ENCODE measurements at places on chromosomes 2 and 18.

DNA sequence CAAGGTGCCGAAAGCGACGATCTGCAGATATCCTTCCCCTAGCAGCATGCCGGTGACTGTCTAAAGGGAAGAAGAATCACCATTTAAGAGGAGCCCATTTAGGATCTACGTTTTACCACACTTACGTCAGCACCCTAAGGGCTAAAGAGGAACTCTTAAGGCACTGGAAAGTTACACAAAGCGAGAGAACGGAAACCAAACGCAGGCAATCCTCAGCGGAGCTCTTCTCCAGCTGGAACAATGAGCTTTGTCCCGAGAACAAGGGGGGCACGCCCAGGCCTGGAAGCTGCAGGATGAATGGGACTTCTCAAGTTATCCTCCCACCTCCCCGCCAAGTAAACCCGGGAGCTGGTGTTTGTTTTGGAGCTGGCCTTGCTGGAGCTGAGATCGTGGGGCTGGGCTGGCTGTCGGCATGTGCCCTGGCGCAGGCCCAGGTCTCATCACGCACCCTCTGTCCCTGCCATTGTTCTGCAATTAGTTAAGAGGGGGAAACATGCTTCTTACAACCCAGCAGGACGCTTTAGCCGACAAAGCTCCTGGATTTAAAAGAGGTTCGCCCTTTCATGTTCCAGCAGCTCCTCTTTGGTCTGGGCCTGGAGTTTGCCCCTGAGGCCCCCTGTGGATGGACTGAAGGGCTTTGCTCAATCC, 36.4 kb downstream of the PXDN start:
- no peak for DNase-seq

DNA sequence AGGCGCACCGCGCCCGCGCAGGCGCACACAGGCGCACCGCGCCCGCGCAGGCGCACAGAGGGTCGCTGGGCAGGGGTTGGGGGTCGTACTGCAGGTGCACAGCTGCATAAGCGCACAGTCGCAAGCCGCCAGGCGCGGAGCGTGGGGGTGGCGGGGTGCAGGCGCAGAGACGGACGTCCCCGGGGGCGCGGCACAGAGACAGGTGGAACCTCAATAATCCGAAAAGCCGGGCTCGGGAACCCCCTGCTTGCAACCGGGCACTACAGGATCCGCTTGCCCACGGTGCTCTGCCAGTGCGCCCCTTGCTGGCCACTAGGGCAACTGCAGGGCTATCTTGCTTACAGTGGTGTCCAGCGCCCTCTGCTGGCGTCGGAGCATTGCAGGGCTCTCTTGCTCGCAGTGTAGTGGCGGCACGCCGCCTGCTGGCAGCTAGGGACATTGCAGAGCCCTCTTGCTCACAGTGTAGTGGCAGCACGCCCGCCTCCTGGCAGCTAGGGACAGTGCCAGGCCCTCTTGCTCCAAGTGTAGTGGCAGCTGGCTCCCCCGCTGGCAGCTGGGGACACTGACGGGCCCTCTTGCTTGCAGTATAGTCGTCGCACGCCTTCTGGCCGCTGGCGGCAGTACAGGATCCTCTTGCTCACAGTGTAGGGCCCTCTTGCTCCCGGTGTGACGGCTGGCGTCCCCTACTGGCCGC, 34.9 kb downstream of the FAM110C start:
- no peak for DNase-seq

DNA sequence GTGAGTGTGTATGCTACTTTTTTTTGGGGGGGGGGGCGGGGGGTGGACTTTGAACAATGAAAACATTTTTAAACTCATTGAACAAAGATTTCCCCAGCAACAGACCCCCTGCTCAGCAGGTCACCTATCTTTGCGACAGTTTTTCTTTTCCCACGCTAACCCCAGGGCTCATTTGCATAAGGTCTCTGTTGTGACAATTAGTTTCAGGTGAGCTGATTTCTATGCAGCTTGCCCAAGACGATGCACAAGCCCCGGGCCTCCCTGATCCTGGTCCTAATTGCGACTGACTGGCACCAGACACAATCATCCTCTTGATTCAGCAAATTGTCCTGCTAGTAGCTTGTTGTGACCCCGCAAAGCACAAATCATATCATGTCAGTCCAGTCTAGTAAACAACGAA, 40.3 kb downstream of the ZEB2 start:
- no peak for DNase-seq

DNA sequence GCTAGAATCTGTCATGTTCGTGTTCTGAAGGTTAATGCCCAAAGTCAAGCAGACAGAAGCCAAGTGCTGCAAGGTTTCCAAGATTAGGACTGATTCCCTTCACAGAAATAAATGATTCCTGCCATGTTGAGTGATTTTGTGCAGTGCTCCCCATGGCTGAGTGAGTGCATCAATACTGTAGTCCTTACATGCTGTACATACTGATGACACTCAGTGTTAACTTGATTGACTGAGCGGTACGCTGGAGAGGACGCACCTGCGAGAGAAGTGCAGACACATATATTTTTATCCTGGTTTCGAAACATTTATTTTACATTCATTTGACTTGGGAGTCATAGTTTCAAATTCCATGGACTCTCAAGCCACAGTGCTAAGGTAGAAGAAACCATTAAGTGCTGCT, 92.0 kb downstream of the ASXL3 start:
- no peak for DNase-seq

GRCh38 chr18:8188184-8188583, 421.1 kb upstream of the RAB12 start:
- DNase-seq: no peak

DNA sequence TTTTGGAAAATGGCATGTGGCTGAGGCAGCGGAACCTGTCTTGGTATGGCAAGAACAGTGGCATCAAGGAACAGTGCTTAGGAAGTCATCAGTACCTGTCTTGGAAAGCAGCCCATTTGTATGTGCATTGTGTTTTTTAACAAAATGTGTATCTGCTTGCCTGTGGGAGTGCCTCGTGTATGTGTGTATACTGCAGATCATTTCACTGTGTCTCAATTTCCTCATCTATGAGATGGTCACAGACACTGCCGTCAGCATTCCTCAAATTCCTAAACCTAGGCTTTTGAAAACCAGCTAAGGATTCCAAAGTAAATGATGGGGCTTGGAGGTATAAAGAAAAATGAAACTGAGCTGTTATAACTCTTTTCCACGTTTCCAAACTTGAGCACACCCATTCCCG, 441.3 kb downstream of the RND3 start:
- no peak for DNase-seq

GRCh38 chr2:222731201-222731621, 59.8 kb downstream of the MOGAT1 start:
- no peak for DNase-seq

- no peak for DNase-seq
These were observed 56.0 kb downstream of the CCDC88A start for GRCh38 chr2:55363636-55364035.

GRCh38 chr18:285817-286216, 18.0 kb upstream of the THOC1 start:
- no peak for DNase-seq

DNA sequence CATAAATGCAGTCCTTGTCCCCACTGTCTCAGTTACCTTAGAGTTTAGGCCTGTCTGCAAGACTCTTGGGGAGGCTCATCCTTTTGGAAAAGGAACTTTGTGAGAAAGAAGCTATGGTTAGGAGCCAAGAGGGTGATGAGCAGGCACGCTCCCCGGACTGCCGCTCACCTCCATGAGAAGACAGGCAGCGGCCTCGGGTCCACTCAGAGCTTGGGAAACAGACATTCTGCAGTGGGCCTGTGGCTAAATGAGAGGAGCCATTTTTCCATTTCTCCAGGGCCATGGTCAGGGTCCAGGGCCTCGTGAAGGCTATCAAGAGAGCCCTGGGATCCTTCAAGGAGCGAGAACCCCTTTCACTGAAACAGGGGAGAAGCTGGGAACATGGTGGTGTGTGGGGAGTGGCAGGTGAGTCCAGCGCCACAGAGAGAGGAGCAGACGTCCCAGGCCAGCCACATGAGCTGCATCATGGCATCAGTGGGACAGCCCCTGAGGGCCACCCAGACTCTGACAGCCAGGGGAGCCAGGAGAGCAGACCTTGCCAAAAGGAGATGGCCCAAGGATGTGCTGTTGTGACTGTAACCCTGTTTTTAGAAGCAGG, 4.0 kb upstream of the TEX51 start:
- DNase-seq: no peak

- no peak for DNase-seq
These were observed 4.5 kb upstream of the OTOF start for GRCh38 chr2:26482211-26483026.

Data from cortex of kidney (tissue), 1 donor.